ENCODE measurements at places on chromosomes 13 and 19. TPM values are rescaled to one million over a fixed set of nuclear protein-coding genes. Genes with fewer than 3 reads are reported as not detected.
A peak's percentile ranks its signal among the peaks of the same experiment; 100 is the strongest.

- no peak for DNase-seq
Observed at GRCh38 chr13:43629691-43630480, 156.9 kb downstream of the ENOX1 start.

GRCh38 chr13:108003626-108004025 lies 211.7 kb downstream of the LIG4 start:
- no peak for DNase-seq

DNA sequence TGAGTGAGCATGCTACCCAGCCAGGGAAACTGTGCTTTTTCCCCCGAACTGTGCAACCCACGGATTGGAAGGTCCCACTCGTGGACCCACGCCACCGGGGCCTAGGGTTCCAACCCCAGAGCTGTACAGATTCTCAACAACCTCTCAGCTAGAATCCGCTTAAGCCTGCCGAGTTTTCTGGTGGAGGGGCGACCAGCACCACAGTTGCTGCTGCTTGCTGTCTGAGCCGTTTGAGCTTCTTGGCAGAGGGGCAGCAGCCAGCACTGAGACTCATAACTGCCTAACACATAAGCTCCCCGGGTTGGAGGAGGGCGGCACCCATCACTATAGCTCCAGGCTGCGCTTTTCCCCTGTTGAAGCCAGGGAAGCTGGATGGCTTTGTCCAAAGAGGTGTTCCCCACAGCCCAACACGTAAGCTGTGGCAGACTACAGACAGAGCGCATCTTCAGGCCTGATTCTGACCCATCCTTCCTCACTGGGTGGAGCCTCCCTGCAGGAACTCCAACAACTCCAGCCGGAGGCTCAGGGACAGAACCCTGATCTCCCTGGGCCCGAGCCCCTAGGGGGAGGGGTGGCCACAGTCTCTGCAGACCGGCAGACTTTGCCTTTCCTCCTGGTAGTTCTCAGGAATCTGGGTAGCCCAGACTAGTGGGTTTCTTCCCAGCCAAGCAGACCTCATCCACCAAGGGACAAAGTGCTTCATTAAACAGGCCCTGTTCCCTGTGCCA lies 871.6 kb downstream of the SLITRK6 start:
- DNase-seq = no peak

Gene PSG11
- not detected for total RNA-seq

Gene TNFRSF19
- 214 TPM for total RNA-seq

Gene ATP4B
- total RNA-seq = not detected

GRCh38 chr19:13117176-13117771 lies 734 bp upstream of the TRMT1 start:
- DNase-seq = peak; percentile 19

DNA sequence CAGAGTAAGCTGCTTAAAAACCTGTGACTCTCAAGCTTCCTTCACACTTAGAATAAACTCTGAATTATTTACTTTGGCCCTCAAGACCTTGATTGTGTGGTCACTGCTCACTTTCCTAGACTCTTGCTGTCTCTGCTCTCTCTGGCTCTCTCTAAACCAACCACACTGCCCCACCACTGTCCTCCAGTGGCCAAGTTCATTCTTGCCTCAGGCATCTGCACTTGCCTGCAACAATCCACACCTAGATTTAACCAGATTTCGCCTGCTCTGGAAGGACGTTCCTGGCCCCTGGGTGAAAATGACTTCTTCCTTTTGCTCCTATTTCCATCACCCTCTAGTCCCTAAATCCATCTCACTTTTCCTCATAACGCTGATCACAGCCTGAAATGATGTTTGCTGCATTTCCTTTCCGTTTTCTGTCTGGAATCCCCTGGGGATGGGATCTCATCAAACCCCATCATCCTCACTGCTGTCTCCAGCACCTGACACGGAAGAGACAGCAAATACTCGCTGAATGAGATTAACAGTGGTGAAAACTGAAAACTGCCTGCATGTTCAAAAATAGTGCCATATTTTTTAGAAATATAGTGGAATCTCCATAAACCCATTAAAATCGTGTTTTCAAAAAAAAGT lies 232.6 kb downstream of the UQCRFS1 start:
- no peak for DNase-seq

GRCh38 chr13:62280590-62280989 lies 864.9 kb upstream of the PCDH20 start:
- DNase-seq = no peak

DNA sequence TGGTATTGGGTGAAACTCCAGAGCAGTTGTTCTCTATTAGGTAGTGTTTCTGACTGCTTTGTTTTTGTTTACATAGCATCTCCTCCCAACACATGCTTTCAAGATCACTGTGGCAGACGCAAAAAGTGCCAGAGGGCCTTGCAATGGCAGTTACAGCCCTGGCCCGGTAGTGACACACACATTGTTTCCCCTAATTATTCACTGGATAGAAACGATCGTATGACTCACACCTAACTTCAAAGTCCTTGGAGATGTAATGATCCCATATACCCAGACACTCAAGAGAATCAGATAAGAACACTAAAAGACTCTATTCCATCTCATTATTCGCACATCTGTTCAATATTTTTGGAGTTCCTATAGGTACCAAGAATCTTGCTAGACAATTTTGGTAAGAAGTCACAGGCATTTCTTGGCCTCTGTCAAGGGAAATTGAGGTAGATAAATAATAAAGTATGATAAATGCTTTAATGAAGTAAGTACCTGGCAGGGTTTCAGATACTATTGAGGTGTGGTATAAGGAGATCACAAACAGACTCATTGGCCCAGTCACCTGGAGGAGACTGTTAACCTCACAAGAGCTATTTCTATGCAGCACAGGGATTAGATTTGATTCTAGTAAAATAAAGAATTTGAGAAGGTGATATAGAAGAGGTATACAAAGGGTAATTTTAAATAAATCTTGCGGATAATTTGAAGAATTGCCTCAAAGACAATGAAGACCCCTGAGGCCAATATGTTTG lies 485.3 kb downstream of the SLITRK6 start:
- DNase-seq = peak; percentile 77

All from fibroblast of lung (primary cell).